ENCODE measurements at places on chromosomes 12 and 14. TPM values are rescaled to one million over a fixed set of nuclear protein-coding genes. Genes with fewer than 3 reads are reported as not detected.

The OR6C1 gene
- not detected for total RNA-seq

The SYNDIG1L gene
- 0.22 TPM for total RNA-seq

The VRTN gene
- total RNA-seq: not detected

The TAS2R7 gene
- not detected for total RNA-seq

The SLC7A8 gene
- total RNA-seq: 6.4 TPM

The TRAFD1 gene
- total RNA-seq: 18.7 TPM

The METTL25 gene
- 15.6 TPM for total RNA-seq
